Natural killer cell (primary cell): ENCODE measurements at places on chromosomes 1 and 21. TPM values are rescaled to one million over a fixed set of nuclear protein-coding genes. Genes with fewer than 3 reads are reported as not detected.

DNA sequence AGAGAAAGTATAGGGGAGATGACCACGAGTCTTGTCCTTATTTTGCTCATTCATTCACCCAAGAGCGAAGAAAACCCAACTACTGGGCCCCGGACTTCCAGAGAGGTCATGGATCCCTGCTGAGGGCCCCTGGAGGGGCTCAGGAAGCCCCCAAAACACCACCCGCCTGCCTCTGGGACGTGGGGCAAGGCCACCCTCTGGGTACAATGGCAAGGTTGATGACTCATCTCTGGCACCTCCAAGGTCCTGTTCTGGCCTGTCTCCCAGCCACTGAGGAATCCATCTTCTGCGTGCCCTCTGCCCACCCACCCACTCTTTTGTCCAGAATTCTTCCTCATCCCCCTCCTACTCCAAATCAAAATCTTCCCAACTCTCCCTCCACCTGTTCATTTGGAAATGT, 21.3 kb upstream of the PRDM15 start:
- H3K4me1 ChIP-seq, result peaks cover 30% of the 10 kb centered on the region
- H3K27ac ChIP-seq, result no peak overlapping the region
- H3K27me3 ChIP-seq, result no peaks in the 10 kb centered on the region
- no peak overlapping the region for H3K4me3 ChIP-seq

- no peaks in the 10 kb centered on the region for H3K4me1 ChIP-seq
- no peaks in the 10 kb centered on the region for H3K27me3 ChIP-seq
- H3K4me3 ChIP-seq, result no peak overlapping the region
- DNase-seq, result no peak
- no peaks in the 10 kb centered on the region for H3K36me3 ChIP-seq
- no peak overlapping the region for H3K27ac ChIP-seq
These were observed 205.7 kb upstream of the RUNX1 start for GRCh38 chr21:35254765-35255138.

DNA sequence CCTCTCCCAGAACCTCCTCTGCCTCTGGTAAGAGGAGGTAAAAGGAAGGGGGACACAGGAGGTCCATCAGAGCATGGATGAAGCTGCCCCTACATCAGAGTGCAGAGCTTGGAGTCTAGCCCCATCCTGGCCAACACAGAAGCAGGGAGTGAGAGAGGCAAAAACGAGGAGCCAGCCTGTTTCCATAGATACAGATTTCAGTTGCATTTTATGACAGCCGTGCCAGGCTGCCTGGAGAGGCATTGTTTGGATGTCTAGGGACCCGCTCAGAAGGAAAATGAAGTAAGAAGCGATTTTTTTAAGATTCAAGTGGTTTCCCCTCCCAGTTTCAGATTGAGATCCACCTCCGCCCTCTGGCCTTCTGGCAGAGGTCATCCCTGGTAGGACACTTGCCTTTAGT, 11.5 kb upstream of the GJA8 start:
- no peaks in the 10 kb centered on the region for H3K36me3 ChIP-seq
- no peaks in the 10 kb centered on the region for H3K27me3 ChIP-seq
- no peak overlapping the region for H3K27ac ChIP-seq
- DNase-seq, result no peak
- H3K4me1 ChIP-seq, result no peaks in the 10 kb centered on the region
- no peak overlapping the region for H3K4me3 ChIP-seq

DNA sequence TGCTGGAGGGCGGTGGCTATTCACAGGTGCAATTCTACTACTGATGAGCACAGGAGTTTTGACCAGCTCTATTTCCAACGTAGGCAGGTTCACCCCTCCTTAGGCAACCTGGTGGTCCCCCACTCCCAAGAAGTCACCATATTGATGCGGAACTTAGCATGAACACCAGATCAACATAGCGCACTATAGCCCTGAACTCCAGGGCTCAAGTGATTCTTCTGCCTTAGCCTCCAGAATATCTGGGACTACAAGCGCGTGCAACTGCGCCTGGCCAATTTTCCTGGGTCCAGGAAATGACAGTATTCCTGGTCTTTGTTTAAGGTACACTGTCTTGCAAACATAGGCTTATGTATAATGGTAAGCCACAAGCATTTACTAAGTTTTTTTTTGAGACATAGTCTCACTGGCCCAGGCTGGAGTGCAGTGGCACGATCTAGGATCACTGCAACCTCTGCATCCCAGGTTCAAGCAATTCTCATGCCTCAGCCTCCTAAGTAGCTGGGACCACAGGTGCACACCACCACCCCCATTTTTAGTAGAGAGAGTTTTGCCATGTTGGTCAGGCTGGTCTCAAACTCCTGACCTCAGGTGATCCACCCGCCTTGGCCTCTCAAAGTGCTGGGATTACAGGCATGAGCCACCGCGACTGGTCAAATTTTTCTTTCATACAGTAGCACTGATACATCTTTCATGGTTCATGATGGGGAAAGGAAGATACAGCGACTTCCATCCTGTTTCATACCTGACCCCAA, 12.6 kb downstream of the MCL1 start:
- peak overlapping the region; percentile 18 for H3K4me3 ChIP-seq
- H3K27me3 ChIP-seq, result no peaks in the 10 kb centered on the region
- H3K4me1 ChIP-seq, result peaks cover 100% of the 10 kb centered on the region
- DNase-seq, result peak; percentile 16
- H3K27ac ChIP-seq, result peak overlapping the region; percentile 95
- H3K36me3 ChIP-seq, result peaks cover 8% of the 10 kb centered on the region

DNA sequence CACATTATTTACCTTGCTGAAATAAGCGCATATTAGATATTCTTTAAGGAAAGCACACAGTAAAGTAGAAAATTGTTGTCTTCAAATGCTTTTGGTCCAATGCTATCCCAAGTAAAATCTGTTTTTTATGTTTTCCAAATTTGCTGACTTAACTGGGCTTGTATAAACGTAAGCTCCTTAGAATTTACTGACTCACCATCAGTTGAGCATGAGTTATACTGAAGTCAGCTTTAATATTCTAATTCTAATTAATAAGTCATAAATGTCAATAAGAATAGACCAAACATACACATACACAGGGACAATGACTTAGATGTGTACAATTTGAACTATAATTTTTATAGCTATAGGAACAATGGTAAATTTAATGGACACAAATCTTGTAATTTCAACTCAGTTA, 319.2 kb downstream of the TPR start:
- no peak overlapping the region for H3K4me3 ChIP-seq
- no peaks in the 10 kb centered on the region for H3K27me3 ChIP-seq

GRCh38 chr1:18903291-18903756, 969 bp upstream of the ALDH4A1 start:
- DNase-seq, result peak; percentile 16
- peak overlapping the region; percentile 70 for H3K4me3 ChIP-seq
- peaks cover 9% of the 10 kb centered on the region for H3K36me3 ChIP-seq
- H3K27ac ChIP-seq, result peak overlapping the region; percentile 91

DNA sequence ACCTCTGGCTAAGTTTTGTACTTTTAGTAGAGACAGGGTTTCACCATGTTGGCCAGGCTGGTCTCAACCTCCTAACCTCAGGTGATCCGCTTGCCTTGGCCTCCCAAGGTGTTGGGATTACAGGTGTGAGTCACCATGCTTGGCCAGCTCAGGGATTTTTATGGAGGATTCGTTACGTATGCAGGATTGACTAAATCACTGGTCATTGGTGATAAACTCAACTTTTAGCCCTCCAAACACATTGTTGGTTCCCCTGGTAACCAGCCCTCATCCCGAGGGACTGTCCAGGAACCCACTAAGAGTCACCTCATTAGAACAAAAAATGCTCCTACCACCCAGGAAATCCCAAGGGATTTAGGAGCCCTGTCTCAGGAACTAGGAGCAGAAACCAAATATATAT, 40.4 kb downstream of the ST3GAL3 start:
- no peaks in the 10 kb centered on the region for H3K36me3 ChIP-seq
- no peak overlapping the region for H3K27ac ChIP-seq
- no peaks in the 10 kb centered on the region for H3K4me1 ChIP-seq
- no peak for DNase-seq
- H3K4me3 ChIP-seq, result no peak overlapping the region
- H3K27me3 ChIP-seq, result no peaks in the 10 kb centered on the region

GRCh38 chr1:227134686-227135314, 183.5 kb downstream of the CDC42BPA start:
- H3K36me3 ChIP-seq, result no peaks in the 10 kb centered on the region
- no peaks in the 10 kb centered on the region for H3K27me3 ChIP-seq

DNA sequence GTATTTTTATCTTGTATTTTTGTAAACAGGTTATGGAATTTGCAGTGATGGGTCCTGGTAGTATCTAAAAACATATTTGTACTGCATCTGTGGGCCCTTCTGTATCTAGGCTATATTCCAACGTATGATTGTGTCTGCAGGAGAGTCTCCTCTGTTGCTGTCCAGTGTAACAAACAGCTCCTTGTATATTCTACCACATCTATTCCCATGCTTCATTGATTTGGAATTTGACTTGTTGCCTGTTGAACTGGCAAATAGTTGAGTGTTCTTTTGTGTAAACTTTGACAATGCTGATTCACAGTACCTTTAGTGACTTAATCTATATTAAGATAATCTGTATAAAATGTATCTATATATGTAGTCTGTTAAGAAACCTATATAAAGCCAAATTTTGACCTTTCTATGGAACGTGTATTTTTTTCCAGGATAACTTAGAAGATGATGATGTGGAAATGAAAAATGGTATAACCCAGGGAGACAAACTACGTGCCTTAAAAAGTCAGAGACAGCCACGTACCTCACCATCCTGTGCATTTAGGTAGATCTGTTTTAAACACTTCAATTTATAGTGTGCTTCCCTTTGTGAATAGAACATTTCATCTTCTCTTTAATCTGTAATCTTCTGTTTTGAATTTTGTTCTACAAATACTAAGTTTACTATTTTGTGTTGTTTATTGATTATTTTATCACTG, 43.4 kb upstream of the GPR88 start:
- H3K4me1 ChIP-seq, result no peaks in the 10 kb centered on the region
- no peaks in the 10 kb centered on the region for H3K27me3 ChIP-seq
- H3K36me3 ChIP-seq, result peaks cover 42% of the 10 kb centered on the region
- DNase-seq, result no peak
- no peak overlapping the region for H3K4me3 ChIP-seq

DNA sequence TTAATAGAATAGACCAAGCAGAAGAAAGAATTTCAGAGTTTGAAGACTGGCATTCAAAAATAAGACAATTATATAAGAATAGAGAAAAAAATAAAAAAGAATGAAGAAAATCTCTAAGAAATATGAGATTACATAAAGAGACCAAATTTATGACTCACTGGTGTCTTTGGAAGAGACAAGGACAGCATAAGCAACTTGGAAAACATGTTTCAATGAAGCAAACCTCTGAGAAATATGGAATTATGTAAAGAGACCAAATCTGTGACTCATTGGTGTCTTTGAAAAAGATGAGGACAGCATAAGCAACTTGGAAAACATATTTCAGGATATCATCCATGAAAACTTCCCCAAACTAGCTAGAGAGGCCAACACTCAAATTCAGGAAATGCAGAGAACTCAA, 60.4 kb upstream of the LYPLAL1 start:
- no peaks in the 10 kb centered on the region for H3K36me3 ChIP-seq
- H3K4me1 ChIP-seq, result no peaks in the 10 kb centered on the region
- H3K4me3 ChIP-seq, result no peak overlapping the region
- no peak overlapping the region for H3K27ac ChIP-seq

DNA sequence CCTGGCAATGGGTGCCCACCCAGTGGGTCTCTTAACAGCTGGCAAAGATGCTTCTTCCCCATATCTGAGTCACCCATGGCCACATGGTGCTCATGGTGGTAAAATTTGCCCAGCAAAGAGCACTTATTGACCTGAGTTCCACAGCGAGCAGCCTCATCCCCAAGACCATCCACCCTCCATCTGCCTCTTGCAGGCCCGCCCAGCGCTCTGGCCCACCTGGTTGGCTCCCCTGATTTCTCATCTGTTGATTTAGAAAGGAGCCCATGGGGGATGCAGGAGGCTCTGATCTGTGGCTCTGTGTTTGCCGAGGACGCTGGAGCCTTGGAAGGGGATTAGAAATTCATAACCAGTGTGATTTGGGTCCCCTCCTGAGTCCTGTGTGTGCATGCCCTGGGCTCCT, 657.5 kb downstream of the PTPRU start:
- H3K27ac ChIP-seq, result no peak overlapping the region
- no peaks in the 10 kb centered on the region for H3K4me1 ChIP-seq
- no peak for DNase-seq

DNA sequence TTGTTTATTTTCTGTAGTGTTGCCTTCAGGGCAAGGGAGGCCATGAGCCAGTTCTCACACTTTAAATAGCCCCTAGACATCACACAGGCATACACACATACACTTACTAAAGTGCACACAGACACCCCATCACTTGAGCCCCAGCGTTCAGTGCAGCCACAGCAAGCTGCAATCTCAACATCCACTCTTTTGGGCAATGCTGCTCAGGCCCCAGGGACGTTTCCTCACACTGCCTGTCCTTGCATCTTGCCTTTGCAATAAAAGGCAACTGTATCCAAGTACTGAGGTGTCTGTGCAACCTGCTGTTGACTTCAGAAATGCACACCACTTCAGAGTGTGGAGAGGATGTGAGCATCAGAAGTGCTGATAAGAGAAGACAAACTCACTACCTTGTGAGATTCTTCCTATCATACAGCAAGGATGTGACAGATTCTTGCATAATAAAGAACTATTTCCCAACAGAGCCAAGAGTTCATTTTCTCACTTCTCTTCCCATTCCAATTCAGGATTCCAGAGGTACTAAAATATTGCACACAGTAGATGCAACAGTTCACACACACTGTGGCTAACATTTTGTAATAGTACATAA, 36.2 kb downstream of the IRF2BP2 start:
- no peak overlapping the region for H3K4me3 ChIP-seq
- H3K27ac ChIP-seq, result no peak overlapping the region
- no peaks in the 10 kb centered on the region for H3K36me3 ChIP-seq
- DNase-seq, result no peak

DNA sequence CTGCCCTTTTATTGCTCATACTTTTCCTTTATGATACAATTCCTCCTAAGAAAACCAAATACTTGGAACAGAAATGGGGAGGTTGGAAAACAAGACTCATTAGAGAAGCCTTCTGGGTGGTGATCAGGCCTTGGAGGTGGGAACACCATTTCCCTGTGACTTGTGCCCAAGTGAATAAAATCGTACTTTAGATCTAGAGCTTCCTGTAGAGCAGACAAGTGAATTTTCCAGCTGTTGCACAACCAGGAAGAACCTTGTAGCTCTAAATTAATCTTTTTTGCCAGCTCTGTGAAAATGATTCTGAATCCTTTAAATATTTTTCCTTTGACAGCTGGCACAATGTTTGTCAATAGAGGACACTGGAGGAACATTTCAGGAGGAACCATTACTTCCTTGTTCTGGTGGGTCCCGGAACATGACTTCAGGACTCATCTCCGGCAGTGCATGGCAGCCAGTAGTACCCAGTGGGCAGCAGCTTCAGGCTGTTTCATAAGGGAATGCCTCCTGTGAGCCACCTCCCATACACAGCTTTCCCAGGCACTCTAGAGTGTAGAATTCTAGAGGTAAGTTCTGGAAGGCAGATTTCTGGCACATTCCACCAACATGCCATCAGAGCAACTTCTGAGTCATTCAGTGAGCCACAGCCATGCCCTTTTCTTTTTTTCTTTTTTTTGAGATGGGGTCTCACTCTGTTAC, 5.5 kb upstream of the SNAPIN start:
- no peaks in the 10 kb centered on the region for H3K27me3 ChIP-seq
- H3K36me3 ChIP-seq, result no peaks in the 10 kb centered on the region
- H3K4me3 ChIP-seq, result no peak overlapping the region

- no peak overlapping the region for H3K4me3 ChIP-seq
- H3K4me1 ChIP-seq, result no peaks in the 10 kb centered on the region
- peaks cover 6% of the 10 kb centered on the region for H3K36me3 ChIP-seq
- H3K27me3 ChIP-seq, result no peaks in the 10 kb centered on the region
- H3K27ac ChIP-seq, result no peak overlapping the region
- DNase-seq, result no peak
These were observed 69.6 kb downstream of the PGM1 start for GRCh38 chr1:63662841-63663240.

B3GALT2 gene
- total RNA-seq, result not detected

KCNA3 gene
- total RNA-seq, result 36.2 TPM

ERICH3 gene
- total RNA-seq, result 0.64 TPM

KRTAP10-1 gene
- total RNA-seq, result not detected
